ENCODE measurements at places on chromosomes 1 and 21.

- no peak for DNase-seq
These were observed 99.6 kb downstream of the ZZZ3 start for GRCh38 chr1:77582905-77583304.

GRCh38 chr1:44999232-44999631 lies 11.9 kb downstream of the HECTD3 start:
- DNase-seq: no peak

DNA sequence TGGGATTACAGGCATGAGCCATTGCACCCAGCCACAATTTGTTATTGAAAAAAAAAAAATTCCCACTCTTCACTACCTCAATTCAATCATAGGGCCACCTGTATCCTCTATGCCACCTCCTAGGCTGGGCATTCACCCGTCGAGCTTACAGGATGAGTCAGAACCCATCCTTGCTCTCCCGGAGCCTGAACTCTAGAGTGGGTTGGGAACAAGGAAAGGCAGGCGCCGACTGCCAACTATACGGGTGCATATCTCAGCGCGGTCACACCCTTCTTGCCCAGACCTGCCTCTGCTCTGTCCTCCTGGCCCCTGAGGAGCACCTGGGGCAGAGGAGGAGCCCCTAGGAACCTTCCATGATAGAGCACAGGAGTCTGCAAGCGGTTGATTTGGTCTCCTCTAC lies 21.4 kb upstream of the LBR start:
- DNase-seq: peak; percentile 95

DNA sequence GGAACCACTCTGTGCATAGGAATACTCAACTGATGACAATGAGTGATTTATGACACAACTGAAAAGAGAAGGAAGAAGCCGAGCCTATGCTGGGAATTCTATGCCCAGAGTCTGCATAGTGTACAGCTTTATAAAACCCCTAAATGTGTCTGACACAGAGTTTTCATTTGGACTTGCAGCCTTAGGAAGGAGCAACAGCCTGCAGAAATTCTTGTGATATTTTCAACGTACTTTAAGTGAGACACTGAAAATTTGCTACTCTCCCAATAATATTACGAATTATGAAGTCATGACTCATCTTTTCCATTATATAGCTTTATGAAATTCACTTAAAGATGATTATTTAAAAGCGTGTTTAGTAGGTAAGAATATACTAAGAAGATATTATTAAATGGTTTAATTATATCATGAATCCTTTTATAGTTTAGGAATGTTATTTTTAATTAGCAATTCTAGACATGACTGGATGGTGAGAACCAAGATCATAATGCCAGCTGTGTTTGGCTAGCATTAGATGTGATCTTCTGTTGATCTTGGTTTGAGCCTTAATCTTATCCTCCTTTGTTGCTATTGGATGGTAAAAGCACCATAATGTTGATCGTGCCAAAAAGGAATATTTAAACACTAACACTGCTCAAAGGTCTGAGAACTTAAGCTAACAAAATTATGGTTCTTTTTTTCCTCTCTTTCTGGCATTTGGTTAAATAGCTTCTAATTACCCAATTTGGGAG lies 785.1 kb upstream of the ADGRL4 start:
- no peak for DNase-seq

GRCh38 chr1:18597160-18598042 lies 33.2 kb upstream of the PAX7 start:
- peak; percentile 58 for DNase-seq

- DNase-seq: no peak
These were observed 133.0 kb downstream of the ETS2 start for GRCh38 chr21:38938769-38939168.

GRCh38 chr21:46033410-46034400 lies 52.1 kb downstream of the COL6A1 start:
- no peak for DNase-seq

GRCh38 chr21:43585924-43586413 lies 73.3 kb downstream of the HSF2BP start:
- peak; percentile 90 for DNase-seq

DNA sequence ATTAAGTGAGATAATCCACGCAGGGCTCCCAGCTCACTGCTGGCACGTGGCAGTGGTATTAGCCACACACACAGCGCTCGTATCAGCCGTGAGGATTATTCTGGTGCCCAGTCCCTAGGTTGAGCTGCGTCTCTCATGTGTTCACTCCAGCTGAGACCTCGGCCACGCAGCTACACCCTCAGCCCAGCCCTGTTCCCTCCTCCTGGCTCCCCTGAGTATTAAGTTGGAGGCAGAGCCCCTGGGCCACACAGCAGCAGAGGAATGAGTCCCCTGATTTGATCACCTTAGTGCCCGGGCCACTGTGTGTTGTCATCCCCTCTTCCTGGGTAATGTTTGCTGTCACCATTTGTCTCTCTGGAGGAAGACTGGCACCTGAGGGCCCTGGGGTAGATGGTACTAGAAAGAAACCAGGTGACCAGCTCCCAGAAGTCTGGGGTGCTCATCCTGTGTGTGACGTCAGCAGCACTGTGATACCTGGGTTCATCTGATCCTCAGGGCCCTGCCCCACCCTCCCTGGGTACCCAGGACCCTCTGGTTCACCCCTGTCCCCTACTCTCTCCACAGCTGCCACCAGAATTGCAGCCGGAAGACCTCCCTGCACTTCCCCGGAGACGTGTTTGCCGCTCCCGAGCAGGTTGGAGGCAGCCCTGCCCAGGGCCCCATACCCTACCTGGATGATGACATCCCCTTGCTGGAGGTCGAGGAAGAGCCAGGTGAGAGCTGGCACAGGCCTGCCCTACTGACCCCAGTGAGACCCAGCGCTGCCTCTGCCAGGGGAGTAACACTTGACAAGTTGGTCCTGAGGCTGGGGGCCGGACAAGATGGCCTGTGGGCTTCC lies 40.1 kb downstream of the DISP3 start:
- DNase-seq: no peak

- no peak for DNase-seq
These were observed 529.9 kb upstream of the BEND5 start for GRCh38 chr1:49306507-49307070.

GRCh38 chr1:47786316-47786715 lies 210.9 kb downstream of the TRABD2B start:
- DNase-seq: no peak

DNA sequence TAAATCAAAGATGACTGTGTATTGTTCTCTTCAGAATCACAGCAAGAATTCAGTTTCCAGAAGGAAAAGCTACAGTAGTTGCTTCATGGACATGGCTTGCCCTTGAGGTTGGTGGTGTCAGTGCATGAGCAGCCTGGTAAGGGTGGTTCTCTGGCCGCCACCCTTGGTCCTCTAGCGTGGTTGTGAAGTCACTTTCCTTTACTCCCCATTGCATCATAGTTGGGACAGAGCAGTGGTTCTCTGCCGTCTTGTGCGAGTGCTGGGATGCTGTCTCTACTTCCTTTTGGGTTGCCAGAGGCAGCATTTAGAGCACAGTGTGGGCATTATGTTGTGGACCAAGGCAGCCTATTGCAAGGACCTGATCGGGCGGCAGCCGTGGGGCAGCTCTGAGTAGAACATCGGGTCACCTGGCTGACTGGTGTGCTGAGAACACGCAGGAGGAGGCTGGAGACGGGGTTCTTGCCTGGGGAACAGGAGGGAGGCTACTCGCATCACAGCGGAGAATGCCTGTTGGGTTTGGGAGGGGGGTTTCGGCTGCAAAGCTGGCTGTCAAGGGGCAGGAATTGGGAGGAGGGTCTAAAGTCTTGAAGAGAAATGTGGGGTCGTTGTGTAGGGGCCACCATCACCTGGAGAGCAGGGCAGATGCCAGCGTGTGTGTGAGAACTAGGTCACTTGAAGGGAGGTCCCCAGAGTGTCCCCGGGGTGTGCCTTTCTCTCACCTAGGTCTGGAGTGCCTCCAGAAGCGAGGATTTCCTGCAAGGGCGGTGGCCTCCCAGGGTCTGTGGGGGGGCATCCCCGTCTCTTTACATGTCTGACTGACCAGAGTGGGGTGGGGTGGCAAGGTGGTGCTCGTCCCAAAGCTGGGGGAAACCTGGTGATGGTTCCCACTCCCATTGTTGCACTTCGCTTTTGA lies 6.3 kb downstream of the ARF1 start:
- no peak for DNase-seq

GRCh38 chr1:27831568-27832410 lies 1.2 kb downstream of the PPP1R8 start:
- DNase-seq: no peak

GRCh38 chr1:174040387-174040786 lies 18.2 kb upstream of the RC3H1 start:
- DNase-seq: peak; percentile 70

DNA sequence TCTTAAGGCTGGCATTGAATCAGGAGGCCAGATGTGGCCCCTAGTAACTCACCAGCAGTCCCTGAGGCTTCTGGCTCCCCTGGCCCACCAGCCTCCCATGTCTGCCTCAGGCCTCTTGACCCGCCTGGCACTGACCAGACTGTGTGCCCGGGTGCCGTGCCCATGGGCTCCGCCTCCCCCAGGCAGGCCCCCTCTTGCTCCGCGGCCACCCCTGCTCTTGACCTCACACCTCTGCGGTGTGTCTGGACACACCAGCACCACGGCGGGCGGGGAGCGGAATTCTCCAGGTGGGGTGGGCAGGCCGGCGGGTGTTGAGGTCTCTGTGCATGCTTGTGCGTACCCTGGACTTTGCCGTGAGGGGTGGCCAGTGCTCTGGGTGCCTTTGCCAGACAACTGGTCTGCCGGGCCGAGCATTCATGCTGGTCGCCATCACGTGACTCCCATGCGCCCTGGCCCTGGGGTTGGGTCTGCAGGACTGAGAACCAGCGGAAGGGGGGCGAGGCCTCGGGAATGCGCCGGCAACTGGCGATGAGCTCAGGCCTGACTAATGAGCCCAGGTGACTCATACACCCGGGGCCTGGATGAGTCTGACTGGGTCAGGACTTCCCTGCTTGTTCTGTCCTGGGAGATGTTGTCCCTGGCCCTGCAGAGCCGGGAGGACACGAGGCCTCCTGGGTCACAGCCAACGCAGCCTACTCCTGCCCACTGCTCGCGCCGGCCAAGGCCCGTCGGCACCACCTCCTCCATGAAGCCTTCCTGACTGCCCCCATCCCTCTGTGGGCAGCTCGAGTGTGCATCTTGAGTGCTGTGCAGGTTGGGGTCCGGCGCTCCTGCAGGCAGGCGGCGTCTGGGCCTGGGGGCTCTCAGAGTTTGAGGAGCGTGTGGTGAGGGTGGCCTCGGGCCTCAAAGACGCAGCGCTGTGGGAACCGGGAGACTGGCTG lies 22.6 kb downstream of the COL18A1 start:
- peak; percentile 50 for DNase-seq

DNA sequence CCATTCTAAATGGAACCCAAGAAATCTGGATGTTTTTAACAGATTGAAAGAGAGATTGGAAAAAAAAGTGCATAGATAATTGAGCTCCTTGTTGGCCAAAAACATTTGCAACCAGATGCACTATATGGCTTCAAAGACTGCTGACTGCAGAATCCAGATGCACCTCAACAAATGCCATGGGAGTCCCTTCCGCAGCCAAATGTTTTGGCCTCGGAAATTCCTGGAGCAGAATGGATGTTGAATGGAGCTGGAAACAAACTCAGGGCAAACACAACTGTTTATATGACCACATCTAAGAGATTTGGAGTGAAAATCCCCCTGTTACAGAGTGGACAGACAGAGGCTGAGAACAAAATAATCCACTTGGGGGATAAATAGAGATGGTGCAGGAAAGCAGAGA lies 285.0 kb upstream of the NFIA start:
- DNase-seq: no peak

DNA sequence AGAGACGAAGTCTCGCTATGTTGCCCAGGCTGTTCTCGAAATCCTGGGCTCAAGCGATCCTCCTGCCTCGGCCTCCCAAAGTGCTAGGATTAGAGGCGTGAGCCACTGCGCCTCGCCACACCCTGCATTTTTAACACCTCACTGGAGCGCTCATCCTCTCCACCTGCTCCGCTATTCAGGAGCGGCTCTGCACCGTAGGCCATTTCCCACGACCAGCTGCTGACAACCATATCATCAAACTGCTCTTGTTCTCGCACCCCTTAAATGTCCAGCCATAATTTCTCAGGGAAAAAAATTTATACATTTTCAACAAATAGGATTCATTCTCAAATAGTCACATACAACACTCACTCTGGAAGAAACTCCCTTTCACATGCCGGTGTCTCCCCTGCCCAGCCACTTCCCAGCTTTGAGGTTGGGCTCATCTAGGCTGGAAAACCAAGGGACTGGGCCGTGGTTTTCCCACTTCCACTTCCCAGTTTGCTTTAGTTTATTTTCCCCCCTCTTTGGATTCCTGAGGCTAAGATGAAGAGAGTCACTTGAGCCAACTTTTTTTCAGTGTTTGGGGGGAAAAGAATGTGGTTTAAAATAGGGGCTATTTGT lies 639 bp upstream of the IPO9 start:
- no peak for DNase-seq
